ENCODE measurements at places on chromosomes 1 and 21.

- no peak for DNase-seq
Observed at GRCh38 chr21:42862774-42863503, 16.4 kb downstream of the WDR4 start.

DNA sequence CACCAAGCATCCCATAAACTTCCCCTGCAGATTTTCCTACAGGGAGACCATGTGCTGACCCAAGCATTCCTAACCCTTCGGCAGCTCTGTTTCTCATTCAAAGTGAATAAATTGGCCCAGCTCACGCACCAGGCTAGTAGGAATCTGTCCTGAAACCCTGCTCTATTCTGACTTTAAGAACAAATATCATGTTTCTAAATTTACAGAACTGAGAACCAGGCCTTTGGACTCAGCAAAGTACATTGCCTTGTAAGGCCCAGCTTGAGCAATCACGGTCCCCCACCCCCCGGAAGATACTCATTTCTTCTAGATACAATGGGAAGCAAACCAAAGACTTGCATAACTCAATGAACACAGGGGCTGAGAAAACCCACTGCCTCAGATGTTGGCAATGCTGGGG is 160.1 kb upstream of the NFIA start:
- DNase-seq, result no peak

DNA sequence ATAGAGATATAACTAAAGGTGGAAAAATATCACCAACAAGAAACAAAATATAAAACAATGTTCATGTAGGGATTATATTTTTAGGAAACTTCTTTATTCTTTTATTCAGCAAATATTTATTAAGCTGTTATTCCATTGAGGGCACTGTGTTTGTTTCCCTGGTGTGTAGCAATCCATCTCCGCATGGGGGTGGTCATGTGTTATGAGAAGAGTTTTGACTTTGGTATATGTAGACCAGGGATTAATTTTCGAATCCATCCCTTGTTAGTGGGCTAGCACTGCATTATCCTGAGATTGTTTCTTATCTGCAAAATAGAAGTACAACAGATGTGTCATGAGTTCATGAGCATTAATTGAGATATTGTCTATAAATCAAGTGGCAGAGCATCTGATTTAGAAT is 190.2 kb upstream of the LRRC7 start:
- no peak for DNase-seq

DNA sequence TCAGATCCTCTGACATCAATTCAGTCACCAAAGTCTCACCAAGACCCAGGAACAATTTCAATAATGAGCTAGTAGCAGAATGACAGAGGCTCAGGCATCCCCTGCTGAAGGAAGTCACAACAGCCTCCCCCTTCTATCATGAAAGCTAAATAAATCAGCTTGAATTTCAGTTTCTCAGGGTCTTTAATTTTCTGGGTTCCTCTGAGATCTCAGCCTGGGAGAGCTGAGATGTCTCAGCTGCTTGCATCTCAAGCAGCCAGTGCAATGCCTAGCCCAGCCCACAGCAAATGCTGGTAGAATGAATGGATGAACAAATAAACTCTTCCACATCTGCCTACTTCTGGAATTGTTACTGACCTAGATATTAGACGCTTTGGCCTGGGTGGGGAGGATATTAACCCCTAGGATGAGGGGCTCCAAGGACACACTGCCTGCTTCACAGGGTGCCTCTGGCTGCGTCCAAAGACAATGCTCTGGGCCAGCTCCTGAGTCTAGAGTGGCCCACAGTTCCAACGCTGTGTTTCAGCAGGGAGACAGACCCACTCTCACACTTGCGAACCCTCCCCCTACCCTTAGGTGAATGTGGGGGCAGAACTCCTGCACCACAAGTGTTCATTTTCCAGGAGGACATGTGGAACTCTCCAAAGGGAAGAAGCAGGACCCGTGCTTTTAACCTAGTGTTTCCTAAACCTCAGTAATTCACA is 11.2 kb upstream of the LORICRIN start:
- DNase-seq, result no peak

DNA sequence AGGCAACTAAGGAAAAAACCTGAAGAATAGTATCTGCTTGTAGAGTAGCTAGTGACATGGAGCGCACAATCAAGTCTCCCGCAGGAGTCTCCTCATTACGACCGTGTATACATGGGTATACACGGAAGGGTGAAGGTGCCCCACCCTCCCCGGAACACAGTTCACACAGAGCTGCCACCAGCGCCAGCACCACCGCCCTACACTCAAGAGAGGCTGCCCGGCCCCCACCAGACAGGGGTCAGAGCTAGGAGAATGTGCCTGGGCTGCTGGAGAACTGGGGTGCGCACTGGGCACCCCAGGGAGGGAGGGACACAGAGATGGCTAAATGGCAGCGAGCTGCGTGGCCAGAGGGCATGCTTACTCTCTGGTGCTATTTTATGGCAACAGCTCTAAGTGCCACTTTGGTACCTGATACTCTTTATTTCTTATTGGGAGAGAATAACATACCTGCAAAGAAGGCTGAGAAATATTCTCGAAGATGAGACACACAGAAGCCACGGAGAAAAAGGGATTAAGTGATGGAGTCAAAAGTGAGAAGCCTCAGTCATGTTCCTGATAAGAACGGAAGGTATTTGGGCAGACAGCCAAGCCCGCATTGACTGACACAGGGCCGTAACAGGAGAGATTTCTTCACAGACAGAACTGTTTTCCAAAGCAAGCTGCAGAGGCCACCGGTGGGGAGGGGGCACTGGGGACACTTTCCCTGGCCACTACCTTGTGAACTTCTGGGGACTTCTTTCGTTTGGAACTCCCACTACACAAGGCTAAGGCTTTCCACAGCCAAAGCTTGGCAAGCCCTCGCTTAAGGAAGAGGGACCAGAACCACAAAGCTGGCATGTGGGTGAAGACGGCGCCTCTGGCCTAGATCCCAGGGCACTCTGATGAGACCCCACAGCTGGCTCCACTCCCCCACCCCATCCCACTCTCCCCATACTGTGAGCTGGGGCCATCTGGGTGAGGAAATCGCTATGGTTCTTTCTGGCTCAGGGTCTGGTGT is 108.0 kb downstream of the PGBD5 start:
- no peak for DNase-seq

- no peak for DNase-seq
Observed at GRCh38 chr1:32724678-32725614, 22.4 kb upstream of the SYNC start.

DNA sequence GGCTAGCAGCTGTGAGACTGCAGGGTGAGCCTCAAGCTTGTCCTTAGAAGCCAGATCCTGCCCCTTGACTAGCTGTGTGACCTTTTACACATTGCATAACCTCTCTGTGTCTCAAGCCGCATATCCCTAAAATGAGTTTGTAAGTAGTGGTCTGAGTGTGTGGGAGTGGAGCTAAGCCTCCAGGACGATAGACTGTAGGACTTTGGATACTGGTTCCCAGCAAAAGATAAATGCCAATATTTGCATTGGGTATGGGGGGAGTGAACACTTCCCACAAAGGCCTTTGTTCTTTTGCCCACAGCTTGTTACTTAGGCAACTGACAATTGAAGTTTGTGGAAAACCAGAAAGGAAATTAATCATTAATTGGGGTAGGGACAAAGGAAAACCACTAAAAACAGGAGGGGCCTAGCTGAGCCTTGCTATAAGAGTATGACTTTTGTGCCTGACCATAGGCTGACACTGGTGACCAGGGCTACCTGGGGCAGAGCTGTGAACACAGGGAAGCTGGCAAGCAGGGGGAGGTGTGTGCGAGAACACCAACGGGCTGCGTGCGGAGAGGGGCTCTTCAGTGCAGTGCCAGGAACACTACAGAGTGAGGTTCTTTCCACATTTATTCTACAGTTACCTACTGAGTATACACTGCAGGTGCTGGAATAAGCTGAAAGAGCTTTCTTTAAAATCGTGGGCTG is 102.4 kb upstream of the ETV3 start:
- no peak for DNase-seq

- no peak for DNase-seq
Observed at GRCh38 chr1:17745479-17745955, 9.6 kb upstream of the ACTL8 start.

DNA sequence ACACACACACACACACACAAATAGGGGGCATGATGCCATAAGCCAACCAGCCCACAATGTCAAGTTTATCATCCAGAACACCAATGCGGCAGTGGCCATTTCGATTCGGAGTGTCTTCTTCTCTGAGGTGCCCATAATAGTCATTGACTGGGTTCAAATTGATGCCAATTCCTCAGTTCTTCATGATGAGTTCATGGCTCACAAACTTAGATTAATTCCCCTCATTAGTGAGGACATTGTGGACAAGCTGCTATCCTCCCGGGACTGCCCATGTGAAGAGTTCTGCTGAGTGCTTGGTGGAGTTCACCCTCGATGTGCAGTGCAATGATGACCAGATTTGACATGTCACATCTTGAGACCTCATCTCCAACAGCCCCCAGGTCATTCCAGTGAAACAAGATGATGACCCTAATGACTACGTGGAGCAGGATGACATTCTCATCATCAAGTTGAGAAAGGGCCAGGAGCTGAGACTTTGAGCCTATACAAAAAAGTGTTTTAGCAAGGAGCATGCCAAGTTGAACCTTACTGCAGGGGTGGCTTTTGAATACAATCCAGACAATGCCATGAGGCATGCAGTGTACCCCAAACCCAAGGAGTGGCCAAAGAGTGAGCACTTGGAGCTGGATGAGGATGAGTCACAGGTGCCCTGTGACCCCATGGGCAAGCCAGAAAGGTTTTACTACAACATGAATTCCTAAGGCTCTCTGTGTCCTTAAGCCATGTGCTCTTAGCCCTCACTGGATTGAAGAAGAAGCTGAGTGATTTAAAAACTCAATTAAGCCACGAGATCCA is 211.6 kb upstream of the SAMSN1 start:
- no peak for DNase-seq

DNA sequence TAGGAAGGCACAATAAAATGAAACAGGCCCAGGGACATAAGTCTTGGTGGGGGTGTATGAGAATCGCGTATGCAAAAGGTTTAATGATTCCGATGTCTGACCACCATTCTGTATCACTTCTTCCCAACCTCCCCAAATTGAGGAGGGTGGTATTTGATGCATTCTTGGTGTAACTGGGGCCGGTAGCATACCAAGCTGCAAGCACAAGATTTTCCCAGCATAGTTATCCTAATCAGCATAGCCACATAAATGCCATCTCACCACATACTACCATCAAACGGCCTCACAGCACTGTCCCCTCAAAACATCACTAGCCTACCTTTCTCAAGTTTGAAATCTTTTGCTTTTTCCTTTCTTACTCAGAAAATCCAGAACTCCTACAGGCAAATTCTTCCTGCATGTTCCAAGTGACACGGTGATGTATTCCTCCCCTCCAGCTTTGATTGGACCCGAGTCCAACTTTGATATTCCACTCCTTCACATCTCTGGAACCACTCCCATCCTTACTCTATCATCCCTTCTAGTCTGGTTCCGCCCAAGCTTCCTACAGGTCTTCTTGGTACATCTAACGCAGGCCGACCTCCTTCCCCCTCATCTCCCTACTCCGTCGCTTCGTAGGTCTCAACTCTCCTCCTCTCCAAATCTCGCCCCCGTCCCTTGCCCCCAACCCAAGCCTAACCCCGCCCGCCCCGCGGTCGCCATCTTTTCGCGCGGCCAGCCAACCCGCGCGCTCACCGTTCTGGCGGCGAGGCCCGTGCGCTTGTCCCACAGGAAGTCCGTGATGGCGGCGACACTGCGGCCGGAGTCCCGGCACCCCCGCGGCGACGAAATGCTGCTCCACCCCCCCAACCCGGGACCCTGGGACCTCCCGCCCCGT is 600 bp downstream of the CLK2 start:
- no peak for DNase-seq

DNA sequence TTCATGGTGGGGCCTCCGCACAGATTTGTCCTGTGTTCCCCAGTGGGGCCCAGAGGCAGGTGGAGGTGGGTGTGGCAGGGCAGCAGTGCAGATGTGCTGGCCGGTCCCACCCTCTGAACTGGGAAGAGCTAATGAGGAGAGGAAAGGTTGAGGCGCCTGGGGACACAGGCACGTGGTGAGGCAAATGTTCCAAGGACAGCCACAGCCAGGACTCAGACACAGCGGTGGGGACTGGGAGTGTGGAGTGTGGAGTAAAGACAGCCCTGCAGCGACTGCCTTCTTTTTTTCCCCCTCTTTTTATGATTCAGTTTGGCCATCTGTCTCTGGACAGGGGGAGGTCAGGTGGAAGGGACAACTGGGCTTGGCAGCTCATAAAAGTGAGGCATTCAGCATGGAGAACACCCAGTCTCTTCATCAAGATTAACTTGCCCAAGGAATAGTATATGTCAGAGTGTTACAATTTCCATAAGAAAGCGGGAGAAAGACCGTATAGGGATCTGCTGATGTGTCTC is 104.2 kb upstream of the GCLM start:
- DNase-seq, result no peak

DNA sequence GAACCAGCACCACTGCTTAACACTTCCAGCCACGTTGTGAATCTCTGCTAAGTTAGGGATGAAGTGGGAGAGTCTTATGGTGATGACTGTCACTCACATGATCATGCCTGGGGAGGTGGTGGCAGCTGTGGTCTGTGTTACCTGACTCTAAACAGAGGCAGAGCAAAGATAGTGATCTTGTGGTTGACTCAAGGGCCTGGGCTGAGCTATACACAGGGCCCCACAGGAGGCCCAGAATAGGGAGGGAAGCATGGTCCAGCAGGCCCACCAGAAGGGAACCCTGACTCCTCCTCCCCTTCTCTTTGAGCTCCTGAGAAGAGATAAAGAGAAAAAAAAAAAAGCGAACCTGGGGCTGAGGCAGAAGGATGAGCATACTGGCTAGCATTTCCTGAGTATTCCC is 55.0 kb downstream of the PLXNA2 start:
- DNase-seq, result no peak

GRCh38 chr1:55331351-55331750 is 116.2 kb upstream of the USP24 start:
- DNase-seq, result no peak

GRCh38 chr1:180507795-180508724 is 5.7 kb upstream of the ACBD6 start:
- no peak for DNase-seq

GRCh38 chr1:12339811-12340543 is 110.1 kb downstream of the VPS13D start:
- DNase-seq, result peak; percentile 9

DNA sequence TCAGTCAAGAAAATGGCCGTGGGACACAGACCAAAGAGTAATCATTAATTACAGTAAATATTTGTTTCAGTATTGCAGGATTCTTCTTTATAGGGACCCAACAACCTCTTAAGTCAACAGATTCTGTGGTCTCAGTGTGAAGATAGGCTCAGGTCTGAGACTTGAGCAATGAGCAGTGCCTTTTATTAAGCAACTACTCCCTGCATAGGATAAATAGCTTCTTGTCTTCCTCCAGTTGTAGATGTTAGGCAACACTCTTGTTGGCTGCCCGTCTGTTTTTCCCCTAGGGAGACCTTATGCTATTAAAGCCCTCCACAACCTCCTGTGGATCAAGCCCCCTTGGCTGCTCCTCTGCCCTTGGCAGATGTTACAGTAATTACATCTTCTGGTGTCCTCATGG is 1.8 kb upstream of the OMA1 start:
- DNase-seq, result no peak

- no peak for DNase-seq
Observed at GRCh38 chr1:238606896-238607295, 716.2 kb upstream of the ZP4 start.

- no peak for DNase-seq
Observed at GRCh38 chr1:25083481-25084345, 148.6 kb downstream of the SYF2 start.

GRCh38 chr1:207069858-207070506 is 16.9 kb downstream of the PFKFB2 start:
- no peak for DNase-seq

GRCh38 chr1:246530482-246530881 is 23.4 kb upstream of the SMYD3 start:
- DNase-seq, result no peak

GRCh38 chr1:39102537-39103327 is 76.6 kb downstream of the NDUFS5 start:
- DNase-seq, result peak; percentile 29

- DNase-seq, result no peak
Observed at GRCh38 chr1:40532844-40533424, 1.5 kb downstream of the ZNF684 start.

Data from NCI-H1417 treated with DMSO at 0.1 percent for 48 hours (cell line).